Anterior cingulate cortex (tissue), 58 donors: ENCODE measurements at places on chromosomes 7 and 10.

DNA sequence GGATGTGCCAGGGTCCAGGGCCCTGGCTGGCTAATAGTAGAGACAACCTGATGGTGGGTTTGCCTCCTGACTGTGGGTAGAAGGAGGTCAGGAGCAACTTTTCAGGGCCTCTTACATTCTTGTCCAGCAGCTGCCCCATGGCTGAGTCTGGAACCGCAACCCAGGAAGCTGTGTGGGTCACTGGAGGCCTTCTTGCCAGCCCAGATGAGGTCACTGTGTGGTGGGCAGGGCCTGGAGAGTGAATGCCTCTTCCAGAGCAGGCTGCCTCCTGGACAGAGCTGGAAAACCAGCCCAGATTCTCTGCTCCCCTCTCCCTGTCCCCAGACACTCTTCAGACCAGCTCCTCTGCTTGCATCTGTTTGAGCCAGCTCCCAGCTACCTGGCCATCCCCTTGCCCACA is 43.5 kb upstream of the LEP start:
- DNase-seq: no peak

DNA sequence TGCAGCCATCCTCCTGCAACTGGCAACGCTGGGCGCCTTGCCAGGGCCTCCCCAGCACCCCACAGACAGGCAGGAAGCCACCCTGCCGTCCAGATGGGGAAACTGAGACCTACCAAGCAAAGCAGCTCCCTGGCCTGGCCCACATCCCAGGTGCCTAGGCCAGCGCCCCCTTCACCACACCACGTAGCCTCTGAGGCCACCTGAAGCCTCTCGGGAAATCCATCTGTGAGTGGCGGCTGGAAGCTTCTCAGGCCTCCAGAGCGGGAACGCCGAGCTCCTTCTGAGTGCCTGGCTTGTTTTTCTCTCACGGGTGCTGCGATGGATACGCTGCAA is 58.7 kb downstream of the UNCX start:
- no peak for DNase-seq

DNA sequence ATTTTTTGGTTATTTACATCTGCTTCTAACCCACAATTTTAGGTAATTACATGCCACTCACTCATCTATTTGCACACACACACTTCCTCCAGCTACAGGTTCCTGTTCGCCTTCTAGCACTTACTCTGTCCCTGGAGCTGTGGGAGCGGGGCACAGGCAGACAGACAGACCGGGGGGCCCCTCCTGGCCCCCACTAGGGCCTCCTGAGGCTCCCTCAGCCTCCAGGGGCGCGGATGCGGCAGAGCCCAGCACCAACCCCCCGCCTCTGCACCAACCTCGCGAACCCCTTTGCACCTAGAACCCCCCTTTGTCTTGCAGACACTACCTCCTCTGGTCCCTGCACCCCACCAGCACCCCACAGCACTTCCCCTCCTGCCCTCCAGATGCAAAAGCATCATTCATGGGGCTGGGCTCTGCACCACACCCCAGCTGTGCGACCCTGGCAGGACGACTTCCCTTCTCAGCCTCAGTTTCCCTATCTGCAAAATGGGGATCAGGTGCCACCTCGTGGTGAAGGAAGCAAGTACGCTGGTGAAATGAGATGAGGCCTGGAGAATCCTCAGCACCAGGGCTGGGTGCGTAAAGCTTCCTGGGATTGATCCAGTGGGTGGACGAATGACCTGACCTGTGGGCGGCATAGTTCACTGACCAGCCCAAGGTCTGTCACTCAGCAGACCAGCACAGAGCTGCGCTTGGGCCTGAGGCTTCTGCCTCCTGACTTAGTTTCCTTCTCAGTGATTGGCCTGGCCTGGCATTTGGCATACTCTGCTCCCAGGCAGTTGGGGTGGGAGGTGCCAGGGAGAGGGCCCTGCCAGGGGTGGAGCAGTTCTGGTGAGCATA is 37.9 kb downstream of the ELFN1 start:
- DNase-seq: no peak

GRCh38 chr7:87596696-87597095 is 4.0 kb downstream of the ABCB1 start:
- no peak for DNase-seq

DNA sequence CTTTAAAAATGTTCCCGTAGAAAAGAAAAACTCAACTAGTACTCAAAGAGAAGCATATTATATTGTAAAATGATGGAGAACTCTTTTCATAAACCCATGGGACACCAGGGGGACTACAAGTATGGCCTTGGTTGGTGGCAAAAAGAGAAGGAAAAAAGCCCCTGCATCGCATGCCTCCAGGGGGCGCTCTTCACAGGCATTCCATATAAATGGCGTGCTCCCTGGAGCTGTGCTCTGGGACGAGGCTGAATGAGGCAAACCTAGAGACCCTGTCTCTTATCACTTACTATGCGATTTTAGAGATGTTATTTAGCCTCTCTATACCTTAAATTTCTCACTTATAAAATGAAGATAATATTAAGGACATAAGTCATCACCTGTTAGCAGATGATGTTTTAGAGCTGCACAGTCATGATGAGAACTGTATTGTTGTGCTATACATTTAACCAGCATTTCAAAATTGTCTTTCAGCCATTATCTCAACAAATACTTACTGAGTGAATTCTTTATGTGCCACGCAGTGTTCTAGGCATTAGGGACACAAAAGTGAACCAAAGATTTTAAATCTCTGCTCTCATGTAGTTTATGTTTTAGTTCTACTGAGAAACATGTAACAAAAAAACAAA is 105.8 kb downstream of the ARHGAP21 start:
- DNase-seq: peak; percentile 22

DNA sequence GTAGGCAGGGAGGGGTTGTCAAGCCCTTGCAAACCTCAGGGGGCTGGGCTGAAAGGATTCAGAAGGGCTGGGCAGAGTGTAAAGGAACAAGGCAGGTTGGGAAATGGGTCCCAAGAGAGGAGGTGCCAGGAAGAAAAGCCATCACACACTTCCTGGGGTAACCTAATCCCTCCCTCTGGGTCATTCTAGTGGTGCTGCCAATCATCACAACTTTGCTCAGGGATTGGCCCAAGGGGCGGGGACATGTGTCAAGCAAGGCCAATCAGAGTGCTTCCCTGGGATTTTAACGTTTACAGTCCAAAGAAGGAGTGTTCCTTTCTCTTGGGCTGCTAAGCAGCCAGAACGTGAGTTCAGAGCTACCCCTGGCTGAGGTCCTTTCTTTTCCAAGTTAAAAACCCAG is 57.1 kb upstream of the NPTX2 start:
- DNase-seq: no peak

- no peak for DNase-seq
Measured at GRCh38 chr10:106930751-106931150, 233.8 kb downstream of the SORCS1 start.
